Esophagus mucosa (tissue), 1 donor: ENCODE measurements at places on chromosomes 11 and 22.

- ATAC-seq: peak; percentile 65
Measured at GRCh38 chr11:126163074-126163700, 48.3 kb downstream of the RPUSD4 start.

GRCh38 chr11:30131535-30131934, 99.3 kb upstream of the FSHB start:
- no peak for ATAC-seq

GRCh38 chr11:127493330-127494022, 492.9 kb upstream of the KIRREL3 start:
- ATAC-seq: no peak

- ATAC-seq: no peak
Measured at GRCh38 chr11:35163702-35164496, 24.9 kb downstream of the CD44 start.

GRCh38 chr11:32796425-32796824, 2.0 kb upstream of the CCDC73 start:
- ATAC-seq: no peak
